ENCODE measurements at places on chromosomes 2 and 18.

- no peak for DNase-seq
Measured at GRCh38 chr2:21318263-21318662, 194.5 kb downstream of the TDRD15 start.

GRCh38 chr18:3966642-3967358 is 488.3 kb downstream of the DLGAP1 start:
- no peak for DNase-seq

DNA sequence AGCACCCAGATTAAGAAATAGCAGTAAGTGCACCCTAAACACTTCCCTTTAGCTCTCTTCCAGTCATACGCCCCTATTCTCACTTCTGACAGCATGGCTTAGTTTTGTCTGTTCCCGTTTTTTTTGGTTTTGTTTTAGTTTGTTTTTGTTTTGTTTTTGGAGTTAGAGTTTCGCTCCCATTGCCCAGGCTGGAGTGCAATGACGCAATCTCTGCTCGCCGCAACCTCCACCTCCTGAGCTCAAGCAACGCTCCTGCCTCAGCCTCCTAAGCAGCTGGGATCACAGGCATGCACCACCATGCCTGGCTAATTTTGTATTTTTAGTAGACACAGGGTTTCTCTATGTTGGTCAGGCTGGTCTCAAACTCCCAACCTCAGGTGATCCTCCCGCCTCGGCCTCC is 2067.7 kb downstream of the SUCLG1 start:
- no peak for DNase-seq

DNA sequence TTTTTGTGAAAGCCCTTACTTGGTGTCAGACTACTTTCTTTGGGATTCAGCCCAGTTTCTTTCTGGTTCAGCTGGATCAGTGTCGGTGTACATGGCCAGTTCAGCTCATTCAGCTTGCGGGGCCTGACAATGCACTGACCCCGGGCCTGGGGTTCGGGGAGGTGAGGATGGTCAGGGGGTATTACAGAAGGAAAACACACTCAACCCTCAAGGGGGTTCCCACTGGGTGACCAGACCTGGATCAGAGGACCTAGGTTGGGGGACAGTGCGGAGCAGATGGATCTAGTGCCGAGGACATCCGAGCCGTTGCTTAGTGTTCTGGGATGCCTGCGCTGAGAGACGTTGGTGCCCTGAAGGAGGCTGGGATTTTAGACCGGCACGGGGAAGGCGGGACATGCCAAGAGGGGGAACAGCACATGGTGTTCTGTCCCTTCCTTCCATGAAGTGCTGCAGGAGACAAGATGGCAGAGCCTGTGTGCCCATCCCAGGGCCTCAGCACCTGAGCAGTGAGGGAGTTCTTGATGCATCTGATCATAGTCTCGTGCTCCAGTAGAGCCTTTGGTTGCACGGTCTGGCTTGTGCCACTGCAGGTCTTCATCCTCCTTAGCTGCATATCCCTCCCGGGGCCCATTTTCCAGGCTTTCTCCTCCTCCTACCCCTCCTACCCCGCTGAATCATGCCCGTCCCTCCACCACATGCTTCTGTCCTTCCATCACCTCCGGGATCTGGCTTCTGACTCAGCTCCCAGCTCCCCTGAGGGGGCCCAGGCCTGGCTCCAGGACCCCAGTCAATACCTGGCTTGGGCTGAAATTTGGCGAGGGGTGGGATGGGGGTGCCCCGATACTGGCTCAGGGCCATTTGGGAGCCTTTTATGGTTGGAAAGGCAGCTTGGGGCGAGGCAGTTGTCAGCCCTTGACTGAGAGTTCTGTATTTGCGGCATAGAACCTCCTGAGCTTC is 18.0 kb downstream of the SPEG start:
- DNase-seq, result no peak

GRCh38 chr2:143001501-143001900 is 124.0 kb downstream of the KYNU start:
- no peak for DNase-seq

DNA sequence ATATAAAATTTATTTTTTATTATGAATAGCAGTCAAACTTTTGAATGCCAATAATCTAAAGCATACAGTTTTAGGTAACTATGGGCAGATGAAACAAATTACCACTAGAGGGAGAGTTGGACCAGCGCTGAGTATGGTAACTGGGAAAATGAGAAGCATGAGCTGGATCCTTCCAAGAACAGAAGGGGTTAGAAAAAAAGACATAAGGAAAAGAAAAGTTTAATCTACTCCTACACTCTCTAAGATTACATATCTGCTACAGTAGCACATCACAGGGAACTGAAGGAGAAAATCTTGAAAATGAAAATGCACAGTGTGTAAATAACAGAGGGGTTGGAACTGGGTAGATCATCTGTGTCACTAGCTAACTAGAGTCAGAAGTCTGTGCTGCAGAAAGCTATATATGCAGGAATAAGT is 15.5 kb downstream of the REG3G start:
- DNase-seq, result no peak

GRCh38 chr2:228369400-228370031 is 188.0 kb upstream of the SPHKAP start:
- DNase-seq, result no peak

- no peak for DNase-seq
Measured at GRCh38 chr2:217047209-217047608, 187.3 kb upstream of the TNP1 start.

- DNase-seq, result peak; percentile 65
Measured at GRCh38 chr2:50346629-50347357, 685.1 kb downstream of the NRXN1 start.

- peak; percentile 26 for DNase-seq
Measured at GRCh38 chr2:71940695-71941094, 207.0 kb downstream of the CYP26B1 start.

DNA sequence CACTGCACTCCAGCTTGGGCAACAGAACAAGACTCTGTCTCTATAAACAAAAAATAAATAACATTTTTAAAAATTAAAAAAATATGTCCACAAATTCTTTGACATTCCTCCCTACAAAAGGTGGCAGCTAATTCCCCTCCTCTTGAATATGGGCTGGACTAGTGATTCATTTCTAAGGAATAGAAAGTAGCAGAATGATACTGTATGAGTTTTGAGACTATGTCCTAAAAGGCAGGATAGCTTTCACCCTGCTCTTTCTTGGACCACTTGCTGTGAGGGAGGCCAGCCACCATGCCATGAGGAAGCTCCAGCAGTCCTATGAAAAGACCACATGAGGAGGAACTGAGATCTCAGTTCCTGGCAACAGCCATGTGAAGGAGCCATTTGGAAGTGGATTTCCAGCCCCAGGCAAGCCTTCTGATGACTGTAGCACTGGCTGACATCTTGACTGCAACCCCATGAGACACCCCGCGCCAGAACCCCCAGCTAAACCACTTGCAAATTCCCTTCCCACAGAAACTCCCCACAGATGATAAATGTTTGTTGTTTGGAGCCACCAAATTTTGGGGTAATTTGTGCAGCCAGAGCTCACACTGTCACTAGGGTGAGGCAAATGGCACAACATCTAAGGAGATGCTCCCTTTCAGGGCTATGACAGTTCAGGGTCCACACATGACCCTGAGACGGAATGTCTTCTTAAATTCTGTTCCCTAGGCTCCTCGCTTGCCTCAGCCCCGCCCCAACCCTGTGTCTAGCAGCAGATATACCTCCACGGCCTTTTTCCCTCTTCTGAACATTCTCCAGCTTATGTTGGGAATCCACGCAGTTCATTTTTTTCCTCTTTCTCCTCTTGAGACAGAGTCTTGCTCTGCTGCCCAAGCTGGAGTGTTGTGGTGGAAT is 17.1 kb upstream of the ATOH8 start:
- no peak for DNase-seq

- no peak for DNase-seq
Measured at GRCh38 chr2:137172162-137172561, 406.8 kb downstream of the THSD7B start.

- DNase-seq, result no peak
Measured at GRCh38 chr18:73826098-73826497, 321.5 kb downstream of the FBXO15 start.

- DNase-seq, result no peak
Measured at GRCh38 chr2:111071600-111072171, 49.0 kb upstream of the BCL2L11 start.

DNA sequence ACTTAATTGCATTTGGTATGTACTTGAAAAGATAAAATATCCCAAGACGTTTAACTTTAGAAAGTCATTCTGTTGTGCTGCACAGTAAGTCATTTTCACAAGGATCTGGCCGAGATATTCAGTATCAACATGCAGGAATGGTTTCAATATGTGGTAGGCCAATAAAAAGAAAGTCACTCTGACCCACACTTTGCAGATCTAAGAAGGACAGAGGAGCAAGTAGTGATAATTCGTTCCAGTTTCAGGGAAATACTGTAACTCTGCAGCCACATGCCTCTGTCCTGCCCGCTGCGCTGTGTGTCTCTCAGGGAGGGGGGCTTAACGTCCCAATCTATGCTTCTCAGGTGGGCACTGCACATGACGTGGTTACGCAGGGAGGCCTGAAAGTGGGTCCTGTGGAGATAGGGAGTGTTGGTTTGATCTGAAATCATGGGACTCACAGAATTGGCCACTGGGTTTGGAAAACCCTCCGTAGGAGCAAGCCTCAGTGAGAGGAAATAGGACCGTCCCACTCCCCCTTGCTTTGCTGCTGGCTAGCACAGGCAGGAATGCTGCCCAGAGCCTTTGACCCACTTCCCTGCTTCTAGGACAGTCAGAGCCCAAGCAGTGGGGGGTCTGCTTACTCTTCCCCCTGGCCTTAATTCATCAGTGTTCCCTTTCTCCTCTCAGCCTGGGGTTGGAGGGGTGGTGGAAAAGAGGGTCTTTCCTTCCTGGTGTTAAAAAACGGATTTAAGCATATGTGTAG is 314.7 kb upstream of the SPRED2 start:
- no peak for DNase-seq

DNA sequence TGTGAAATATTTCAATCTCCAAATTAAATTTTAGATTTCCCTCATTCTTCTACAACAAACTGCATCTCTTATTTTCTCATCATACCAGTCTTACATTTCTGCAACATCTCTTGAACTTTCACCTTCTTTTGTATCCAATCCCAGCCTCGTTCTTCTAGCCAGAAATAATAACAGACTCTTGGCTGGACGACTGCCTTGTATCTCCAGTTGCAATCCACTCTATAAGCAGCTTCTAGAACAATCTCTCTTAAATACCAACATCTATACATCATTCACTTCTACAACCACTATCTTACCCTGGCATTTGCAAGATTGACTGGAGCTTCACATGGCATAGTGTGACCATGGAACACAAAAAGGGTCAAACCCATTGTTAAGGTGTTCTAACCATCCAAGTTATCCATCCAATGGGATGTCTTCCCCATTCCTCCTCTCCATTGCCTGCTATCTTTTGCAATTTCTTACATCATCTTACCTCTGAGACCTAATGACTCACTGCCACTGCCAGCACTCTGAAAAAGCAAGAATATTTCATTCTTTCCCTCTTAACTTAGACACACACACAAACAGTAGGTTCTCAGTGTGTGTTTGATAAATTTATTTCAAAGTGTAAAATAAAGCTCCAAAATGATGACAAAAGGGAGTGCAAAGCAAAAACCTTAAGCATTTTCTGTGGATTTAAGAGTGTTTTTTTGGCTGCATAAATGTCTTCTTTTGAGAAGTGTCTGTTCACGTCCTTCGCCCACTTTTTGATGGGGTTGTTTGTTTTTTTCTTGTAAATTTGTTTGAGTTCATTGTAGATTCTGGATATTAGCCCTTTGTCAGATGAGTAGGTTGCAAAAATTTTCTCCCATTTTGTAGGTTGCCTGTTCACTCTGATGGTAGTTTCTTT is 145.6 kb downstream of the METTL4 start:
- DNase-seq, result no peak

GRCh38 chr2:211455216-211455841 is 898.9 kb downstream of the CPS1 start:
- no peak for DNase-seq

- no peak for DNase-seq
Measured at GRCh38 chr2:231297108-231297908, 98.2 kb upstream of the B3GNT7 start.

GRCh38 chr2:156864325-156864724 is 393.2 kb upstream of the GALNT5 start:
- DNase-seq, result no peak

DNA sequence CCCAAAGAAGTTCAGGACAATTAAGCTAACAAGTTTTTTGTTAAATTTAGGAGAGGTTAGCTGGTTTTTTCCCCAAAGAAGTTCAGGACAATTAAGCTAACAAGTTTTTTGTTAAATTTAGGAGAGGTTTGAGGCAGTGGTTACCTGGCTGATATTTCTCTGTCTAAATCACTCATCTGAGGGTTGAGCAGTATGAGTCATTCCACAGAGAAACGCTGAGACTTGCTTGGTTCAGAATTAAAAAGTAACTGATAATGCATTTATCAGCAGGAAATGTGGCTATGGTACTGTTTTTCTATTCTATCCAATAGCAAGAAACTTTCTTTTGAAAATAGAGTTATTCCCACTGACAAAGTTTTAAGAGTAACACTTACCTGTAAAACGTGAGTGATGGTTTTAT is 22.8 kb upstream of the KIDINS220 start:
- DNase-seq, result no peak

GRCh38 chr18:63312019-63312409 is 7.6 kb downstream of the BCL2 start:
- no peak for DNase-seq

DNA sequence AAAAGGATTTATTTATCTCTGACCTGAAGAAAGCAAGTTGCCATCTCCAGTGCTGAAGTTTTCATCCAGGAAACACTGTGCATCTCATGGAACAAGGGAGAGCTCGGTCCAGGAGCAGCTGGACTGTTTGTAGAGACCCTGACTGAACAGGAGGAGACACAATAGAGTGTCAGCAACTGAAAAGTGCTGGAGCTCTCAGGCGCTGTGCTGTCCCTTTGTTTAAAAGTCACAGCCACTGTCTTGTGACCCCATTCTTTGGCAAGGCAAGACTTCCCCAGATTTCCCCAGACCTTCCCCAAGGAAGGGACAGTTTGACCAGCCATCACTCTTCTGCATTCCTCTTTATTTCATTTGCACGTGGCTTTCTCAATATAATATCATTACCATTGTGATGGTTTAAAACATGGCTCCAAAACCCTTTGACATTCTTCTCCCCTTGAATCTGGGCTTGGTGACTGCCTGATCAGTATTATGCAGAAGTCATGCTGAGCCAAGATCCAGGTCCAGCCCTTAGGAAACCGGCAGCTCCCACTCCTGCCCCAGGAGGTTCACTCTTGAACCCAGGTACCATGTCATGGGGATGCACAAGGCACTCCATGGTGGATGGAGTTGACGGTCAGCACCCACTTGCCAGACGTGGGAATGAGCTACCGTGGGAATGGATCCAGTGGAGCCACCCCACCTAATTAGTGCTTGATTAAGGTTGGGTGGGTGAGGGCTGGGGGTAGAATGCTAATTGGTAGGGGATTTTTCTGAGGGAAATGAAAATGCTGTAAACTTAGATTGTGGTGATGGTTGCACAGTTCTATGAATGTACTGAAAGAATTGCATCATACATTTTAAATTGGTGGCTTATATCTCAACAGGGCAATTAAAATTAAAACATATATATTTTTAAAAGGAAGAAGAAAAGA is 497.9 kb upstream of the RAB6C start:
- no peak for DNase-seq

GRCh38 chr2:196041786-196042185 is 26.9 kb downstream of the DNAH7 start:
- no peak for DNase-seq

Data from left forelimb (tissue), 1 donor.